GM18507 (cell line): ENCODE measurements at places on chromosomes 7 and 10.

DNA sequence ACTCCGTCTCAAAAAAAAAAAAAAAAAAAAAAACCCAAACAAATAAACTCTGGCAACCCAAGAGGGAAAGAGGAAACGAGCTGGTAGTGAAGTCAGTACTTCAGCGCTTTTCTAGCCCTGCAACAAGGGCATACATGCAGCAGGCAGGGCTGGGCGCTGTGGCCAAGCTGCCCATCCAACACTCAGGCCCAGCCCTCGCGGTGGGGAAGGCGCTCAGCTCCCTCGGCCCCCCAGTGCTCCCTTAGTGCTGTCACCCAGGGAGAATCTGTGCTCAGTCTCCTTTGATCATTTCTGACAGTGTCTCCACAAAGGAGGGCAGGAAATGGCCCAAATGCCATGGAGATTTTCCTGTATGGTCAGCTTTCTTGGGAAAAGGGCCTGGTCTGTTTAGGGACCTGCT lies 97.2 kb downstream of the SMURF1 start:
- no peak for DNase-seq

- DNase-seq = no peak
These were observed 690.3 kb upstream of the FOXK1 start for GRCh38 chr7:3991731-3992231.

DNA sequence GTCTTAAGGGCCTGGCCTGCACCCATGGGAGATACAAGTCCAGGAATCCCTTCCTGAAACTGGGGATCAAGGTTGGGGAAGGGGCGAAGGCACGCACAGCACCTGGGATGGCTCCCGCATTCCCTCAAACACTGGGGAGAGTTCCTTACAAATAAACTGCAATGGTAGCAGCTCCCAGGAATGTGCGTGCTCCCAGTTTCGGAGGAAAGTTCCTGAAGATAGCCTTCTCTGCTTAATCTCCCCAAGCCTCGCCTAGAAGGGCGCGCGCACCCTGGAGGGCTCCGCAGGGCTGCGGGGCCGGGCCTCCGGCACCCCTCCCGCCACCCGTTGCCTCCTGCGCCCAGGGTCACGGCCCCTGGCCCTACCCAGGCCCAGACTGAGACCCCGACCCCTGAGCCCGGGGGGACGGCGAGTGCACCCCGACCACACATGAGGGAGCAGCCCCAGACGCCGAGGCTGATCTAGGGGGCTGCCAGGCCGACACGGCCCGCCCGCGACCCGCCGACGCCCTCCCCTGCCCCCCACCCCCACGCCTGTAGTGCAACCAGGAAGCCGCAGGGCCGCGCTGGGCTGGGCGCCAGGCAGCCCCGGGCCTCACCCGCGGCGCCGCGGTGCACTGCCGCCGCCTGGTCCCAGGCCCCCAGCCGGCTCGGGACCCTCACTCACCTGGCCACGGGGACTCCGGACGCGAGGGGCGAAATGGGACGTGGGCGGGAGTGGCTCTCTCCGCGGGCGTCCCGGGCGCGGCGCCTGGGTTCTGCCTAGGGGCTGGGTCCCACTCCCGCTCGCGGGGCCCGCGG lies 460 bp downstream of the ANXA11 start:
- no peak for DNase-seq

GRCh38 chr7:12303062-12303461 lies 92.0 kb downstream of the TMEM106B start:
- no peak for DNase-seq

DNA sequence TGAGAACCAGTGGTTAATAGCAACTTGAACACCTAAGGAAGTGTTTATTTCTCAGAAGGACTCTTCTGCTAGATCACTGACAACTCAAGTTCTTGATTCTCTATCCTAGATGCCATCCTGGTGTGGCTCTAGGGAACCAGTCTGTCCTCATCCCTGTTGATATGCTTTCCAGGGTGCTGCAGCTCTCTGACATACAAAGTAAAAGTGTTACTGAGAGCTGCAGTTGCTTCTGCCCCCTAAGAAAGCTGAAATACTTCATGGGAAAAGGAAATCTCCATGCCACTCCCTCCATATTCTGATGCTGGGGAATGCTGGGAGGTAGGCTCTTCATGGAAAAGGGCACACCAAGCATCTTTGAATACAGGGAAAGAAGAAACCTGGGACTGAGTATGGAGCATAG lies 168.1 kb downstream of the KLF6 start:
- DNase-seq = no peak

DNA sequence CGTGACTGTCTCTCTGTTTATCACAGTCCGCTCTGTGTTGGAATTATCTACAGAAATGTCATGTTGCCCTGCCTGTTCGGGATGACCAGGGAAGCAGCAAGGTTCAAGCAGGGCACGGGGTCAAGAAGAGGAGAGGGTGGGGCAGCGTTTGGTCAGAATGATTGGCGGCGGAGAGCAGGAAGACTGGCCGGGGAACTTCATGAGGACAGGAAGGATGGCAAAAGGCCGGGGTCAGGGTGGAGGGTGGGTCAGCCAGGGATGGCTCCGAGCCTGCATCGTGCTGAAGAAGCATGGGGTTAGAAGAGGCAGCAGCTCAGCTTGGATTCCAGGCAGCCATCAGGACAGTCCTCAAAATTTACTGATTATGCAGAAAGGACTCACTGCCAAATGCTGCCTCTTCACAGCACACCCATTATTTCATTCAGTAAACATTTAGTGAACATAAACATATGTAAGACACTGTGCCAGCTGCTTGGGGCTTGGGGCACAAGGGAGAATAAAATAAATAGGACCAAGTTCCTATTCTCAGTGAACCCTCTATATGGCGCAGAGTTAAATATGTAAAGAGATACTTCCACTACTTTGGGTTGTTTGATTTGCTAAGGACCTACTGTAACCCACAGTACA lies 42.8 kb downstream of the WNT2 start:
- DNase-seq = no peak

DNA sequence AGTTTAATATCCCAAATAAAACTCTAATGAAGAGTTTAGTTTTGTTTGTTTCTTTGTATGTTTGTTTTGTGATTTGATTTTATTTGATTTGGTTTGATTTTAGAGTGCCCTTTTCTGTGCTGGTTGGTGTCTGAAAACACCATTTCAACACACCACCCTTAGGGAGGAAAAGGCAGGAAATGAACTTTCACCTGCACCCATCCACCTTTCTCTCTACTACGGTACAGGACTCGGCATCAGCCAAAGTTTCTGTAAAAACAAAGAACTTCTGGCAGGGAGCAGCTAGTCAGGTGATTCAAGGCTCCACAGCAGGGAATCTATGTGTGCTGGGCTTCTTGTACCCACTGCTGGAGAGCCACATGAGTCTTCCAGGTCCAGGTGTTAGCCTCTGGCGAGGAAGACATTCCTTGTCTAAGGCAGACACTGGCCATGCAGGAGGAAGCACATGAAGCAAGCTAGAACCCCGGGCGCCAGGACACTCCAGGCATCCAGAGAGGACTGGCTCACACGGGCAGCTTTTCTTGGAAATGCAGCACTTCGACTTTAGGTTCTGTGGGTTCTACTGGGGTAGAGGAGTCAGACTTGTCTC lies 22.1 kb upstream of the STK17A start:
- DNase-seq = no peak

DNA sequence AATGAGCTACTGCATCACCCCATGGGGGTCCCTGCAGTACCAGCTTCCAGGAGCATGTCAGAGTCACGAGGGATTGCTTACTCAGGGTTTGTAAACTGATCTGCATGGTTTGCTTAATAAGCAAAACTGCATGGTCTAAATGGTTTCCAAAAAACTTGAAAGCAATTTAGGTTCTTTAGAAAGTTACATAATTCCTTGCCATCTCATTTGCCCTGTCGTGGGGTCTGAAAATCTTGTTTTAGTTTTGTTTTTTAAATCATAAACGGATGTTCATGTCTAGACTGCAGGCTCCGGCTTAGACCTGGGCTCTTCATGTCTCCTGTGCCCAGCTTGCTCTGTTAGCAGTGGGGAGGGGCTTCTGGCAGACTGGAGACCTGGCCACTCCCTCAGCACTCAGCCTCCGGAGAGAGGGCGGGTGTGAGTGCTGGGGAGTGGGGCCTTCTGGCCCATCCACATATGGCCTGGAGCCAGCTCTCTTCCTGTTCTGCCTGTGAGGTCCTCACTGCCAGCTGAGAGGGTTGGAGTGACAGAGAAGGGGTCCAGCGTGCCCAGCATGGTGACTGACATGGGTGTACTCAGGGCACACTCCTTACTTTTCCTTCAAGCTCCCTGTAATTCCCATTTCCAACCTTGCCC lies 17.5 kb downstream of the PRF1 start:
- DNase-seq = no peak

- no peak for DNase-seq
These were observed 159.3 kb downstream of the ST7 start for GRCh38 chr7:117112640-117113039.

DNA sequence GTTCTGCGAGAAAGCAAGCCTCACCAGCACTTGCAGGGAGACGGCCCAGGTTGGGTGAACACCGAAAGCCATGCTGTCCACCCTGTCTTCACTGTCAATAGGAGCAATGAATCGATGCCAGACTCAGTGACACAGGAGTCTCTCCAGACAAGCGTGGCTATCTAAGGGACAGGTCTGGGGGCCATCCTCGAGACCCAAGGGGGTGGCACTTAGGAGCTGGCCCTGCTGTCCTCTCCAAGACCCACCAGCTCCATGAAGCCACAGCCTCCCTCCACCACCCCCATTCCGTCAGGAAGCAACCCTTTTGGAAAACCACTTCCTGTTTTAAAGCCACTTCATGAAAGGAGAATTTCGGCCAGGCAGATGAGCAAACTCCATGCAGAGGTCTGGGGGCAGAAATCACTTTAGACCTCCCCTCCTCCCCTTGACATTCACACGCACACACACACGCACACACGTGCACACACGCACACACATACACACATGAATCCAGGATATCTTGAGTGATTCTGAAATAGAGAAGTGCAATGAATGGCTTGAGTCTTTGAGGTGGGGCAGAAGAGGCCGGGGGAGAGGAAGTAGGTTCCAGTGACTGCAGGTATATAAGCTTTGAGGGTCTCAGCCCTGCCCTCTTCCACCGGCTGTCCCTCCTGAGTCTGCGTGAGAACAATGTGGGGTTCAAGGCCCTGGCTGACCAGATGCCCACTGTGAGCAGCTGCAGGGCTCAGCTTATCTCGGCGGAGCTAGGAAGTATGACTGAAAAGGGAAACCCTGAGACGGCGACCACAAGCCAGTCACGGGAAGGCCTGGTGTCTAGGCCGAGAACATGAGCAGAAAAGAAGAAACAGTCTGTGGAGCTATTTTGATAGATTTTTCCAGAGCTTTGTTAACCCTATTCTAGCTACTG lies 25.0 kb downstream of the RGS10 start:
- no peak for DNase-seq

DNA sequence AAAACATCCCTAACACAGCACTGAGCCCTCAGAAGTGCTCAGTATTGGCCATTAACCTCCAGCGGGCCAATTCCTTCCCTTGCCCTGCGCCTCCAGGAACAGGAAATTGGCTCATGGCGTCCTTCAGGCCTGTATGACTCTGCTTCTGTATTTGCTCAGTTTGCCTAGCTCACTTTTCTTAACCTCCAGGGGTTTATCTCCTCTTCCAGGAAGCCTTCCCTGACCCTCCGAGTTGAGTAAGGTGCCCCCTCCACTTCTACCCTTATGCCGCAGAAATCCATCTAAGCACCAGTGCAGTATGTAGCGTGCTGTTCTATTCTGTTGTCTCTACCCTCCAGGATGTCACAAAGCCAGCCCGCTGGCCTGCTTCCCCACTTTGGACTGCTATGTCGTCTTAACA lies 1.1 kb upstream of the SFXN4 start:
- DNase-seq = no peak

DNA sequence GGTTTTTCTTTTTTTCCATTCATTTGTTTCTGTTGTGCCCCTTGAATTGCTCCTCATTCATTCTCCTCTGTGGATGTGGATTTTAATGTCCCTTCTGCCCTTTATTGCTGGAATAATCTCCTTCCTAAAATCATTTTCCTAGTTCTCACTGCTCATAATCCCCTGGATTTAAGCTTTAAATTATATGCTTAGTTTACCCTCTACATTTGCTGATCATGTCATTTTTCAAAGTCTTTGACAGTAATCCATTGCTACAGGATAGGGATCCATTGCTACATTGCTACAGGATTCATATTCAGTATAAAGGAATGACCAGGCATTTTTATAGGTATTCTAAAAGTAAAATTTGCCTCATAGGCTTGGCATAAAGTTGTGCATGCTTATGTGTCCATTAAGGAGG lies 14.3 kb downstream of the ADAM22 start:
- no peak for DNase-seq

DNA sequence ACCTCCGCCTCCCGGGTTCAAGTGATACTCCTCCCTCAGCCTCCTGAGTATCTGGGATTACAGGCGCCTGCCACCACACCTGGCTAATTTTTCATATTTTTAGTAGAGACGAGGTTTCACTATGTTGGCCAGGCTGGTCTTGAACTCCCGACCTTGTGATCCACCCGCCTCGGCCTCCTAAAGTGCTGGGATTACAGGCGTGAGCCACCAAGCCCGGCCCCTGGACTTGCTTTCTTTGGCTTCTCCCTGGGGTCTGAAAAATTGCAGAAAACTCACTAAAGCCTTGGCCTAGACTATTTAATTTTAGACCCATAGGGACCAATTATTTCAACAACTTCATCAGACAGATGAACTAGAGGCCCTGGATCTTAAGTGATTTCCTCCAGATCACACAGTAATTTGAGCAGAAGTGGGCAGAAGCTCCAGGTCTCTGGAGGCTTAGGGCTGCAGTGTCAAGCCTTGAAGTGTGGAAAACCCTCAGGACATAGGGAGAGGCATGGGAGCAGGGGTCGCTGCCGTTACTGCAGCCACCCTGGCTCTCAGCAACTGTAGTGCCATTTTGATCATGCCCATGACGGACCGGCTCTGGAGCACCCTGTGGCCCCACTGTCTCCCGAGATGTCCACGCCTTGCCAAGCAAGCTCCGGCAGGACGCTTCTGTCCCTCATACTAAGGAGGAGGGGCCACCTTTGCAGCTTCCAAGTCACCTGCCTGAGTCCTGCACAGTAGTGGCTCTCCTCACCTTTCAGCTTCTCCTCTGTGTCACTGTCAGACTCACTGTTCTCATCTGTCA lies 72.4 kb downstream of the DENND2A start:
- no peak for DNase-seq

DNA sequence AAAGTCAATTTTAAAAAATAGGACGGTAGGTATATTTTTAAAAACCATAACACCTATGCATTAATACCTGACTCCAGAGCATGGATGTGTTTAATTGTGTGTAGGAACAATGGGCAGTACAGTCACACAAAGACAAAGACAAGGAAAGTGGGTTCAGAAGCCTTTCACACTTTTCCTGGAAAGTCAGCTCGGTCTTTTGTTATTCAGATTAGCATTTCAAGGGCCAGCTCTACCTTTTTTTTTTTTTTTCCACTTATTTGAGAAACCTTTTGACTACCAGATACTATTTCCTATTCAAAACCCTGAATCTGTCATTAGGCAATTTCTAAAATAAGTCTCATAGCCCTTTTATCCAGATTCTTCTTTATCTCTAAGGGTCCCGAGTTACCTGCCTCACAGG lies 401.9 kb downstream of the PARD3 start:
- no peak for DNase-seq

GRCh38 chr10:24446739-24447138 lies 237.8 kb downstream of the KIAA1217 start:
- no peak for DNase-seq

GRCh38 chr10:127048630-127049029 lies 143.4 kb downstream of the DOCK1 start:
- DNase-seq = no peak
